Activated naive CD4-positive, alpha-beta T cell treated with anti-CD3 and anti-CD28 coated beads for 36 hours (primary cell): ENCODE measurements at places on chromosomes 4 and X. TPM values are rescaled to one million over a fixed set of nuclear protein-coding genes. Genes with fewer than 3 reads are reported as not detected.

Gene FRG1
- 47.7 TPM for total RNA-seq

DNA sequence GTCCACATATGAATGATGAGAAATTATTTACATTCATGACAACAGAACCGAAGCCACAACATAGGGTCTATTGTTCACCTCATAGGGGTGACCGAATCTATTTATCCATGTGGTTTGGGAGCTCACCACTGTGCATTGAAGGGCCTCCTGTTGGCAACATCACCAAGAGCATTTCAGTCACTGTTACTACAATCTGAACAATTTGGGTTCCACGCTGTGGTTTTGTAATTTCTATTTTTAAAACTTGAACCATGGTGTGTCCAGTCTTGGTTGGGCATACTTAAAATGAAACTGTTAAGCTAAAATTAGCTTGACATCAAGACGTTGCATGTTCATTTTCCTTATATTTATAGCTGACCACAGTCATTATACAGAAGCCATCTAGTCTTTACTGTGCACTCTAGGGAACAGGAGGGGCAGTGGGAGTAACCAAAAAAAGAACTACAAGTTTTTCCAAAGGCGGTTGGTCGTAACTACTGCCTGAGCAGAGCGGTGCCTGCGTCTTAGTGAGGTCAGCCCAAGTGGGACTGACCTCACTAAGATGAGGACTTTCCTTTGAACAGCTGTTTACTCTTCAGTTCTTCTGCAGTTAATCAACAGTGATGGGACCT, 192.1 kb downstream of the SPRY1 start:
- DNase-seq = no peak

- DNase-seq = no peak
These were observed 89.6 kb downstream of the KCNIP4 start for GRCh38 chr4:21858971-21859370.

DNA sequence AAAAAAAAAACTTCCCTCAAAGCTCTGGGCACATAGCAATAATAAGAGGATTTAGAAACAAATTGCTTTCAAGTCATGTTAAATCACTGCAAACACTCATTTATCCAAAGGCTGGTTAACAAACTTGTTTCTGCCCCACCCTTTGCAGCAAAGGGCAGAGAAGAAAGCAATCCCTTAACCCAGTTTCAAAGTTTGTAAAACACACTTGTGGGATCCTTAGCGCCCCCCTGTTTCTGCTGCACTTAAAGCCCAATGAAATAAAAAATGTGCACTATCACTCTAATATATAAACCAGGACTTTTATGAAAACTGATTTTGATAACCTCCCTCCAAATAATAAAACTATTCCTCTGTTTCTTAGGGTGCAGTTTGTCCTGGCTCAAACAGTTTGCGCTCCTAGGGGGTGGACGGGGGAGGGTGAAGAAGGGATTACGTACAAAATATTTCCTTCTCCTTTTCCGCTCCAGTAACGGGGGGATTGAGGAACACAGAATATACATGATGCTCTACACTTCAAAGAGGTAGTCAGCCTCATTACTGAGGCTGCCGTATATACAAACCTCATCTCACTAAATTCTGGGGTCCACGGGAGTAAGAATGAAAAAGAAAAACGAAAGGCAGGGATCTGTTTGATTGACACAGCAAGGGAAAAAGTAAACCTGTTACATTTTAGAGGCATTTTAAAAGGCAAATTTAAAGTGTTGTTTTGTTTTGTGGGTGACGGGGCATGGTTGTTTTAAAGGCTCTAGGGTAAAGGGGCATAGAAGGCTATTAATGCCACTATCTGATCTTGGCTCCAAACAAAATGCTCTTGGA, 3.1 kb upstream of the PCDH10 start:
- no peak for DNase-seq

DNA sequence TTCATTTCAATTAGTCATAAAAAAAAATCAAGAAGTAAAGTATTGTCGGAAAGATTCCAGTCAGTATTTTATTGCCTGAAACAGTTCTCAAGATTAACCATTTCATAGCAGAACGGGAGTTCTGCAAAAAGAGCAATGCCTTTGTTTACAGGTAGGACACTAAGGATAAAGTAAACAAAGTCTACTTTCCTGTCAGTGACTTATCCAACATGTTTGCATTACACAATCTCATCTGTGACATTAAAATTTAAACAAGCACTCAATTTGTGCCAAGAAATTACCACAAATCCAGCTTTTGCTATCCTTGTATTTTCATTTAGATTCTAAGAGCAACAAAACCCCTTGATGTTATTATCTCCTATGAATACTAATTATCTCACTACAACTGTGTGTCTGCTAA, 306.5 kb upstream of the LDB2 start:
- no peak for DNase-seq
